ENCODE measurements at places on chromosomes 6 and 20.
A peak's percentile ranks its signal among the peaks of the same experiment; 100 is the strongest.

GRCh38 chr6:28812778-28813569 is 110.8 kb downstream of the TRIM27 start:
- no peak for DNase-seq

DNA sequence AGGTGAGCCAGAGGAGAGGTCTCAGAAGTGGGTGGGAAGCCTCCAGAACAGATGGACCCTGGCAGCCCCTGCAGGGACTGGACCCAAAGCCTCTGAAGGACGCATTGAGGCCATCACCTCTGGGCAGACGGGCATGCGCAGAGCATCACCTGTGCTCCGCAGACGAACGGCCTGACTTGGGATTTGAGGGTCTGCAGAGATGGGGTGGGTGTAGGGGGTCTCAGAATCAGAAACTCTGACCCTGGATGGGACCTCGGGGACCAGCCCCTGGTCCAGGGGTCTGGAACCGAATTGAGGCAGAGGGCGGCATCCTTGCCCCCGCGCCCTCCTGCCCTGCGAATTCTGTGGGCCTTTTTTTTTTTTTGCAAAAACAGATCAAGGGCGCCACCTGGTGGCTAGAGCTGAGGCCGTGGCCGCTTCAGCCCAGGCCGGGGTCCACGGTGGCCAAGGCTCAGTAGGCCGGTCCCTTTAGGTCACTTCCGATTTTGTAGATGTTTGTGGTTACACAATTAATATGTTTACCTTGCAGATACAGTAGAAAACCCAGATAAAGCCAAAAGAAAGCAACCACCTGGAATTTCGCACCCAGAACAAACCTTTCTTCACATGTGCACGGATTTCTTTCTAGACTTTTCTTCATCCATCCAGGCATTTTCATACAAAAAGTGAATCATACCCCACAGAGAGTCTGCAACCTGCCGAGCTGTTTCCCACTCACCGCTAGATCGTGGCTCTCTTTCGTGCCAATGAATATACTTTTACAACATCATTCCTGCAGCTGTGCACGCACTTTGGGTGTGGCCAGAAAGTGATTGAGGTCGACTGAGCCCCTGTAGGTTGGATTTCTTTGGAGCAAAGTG is 25.9 kb downstream of the ZBP1 start:
- DNase-seq, result peak; percentile 40

DNA sequence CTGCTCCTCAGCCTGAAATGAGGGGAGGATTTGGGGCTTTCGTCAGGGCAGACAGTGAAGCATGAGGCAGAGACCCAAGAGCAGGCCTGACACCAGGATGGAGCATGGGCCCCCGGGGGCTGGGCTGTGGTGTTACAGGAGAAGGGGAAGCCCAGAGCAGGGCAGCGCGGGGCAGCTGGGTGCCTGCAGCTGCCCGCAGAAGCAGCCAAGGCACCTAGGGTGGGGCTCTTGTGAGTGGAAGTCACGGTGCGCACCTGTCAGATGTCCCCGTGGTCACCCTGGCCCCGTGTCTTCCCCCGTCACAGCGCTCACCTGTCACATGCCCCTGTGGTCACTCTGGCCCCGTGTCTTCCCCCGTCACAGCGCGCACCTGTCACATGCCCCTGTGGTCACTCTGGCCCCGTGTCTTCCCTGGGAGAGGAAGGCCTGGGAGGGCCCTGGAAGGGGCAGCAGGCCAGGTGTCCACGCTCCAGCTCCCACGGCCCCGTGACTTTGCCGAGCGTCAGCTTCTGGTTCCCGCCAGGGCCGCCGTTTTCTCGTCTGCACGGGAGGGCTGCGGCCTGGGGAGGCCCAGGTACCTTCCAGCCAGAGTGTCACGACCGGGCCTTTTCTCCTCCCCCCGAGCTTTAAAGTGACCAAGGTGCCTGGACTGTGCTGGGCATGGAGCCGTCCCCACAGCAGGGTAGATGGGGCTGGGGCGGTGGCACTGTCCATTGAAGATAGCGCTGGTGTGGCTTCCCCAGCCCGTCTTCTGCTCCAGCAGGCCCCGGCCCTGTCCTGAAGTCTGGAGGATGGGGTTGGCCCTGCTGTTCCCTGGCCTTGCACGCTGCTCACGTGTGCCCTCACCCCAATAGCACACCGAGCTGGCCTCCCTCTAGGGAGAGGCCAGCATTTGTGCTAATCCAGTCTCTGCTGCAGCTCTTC is 9.4 kb downstream of the ARFGAP1 start:
- DNase-seq, result no peak

GRCh38 chr6:165704045-165704748 is 41.2 kb upstream of the PDE10A start:
- no peak for DNase-seq

DNA sequence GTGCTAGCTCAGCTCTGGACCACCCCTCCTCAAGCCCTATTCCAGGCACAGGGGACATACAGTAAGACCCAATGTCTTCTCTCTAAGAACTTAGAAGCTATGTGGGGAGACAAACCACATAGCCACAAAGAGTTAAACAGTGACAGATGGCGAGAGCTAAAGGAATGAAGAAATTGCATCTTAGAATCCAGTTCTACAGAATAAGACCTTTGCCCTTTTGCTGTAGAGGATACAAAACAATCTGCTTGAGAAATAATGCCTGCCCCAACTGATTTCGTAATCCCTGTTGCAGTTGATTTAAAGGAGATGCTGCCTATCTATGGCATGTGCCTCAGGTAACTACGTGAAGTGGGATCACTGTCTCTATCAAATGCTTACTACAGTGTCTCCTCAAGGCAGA is 31.2 kb downstream of the TNFRSF21 start:
- no peak for DNase-seq

DNA sequence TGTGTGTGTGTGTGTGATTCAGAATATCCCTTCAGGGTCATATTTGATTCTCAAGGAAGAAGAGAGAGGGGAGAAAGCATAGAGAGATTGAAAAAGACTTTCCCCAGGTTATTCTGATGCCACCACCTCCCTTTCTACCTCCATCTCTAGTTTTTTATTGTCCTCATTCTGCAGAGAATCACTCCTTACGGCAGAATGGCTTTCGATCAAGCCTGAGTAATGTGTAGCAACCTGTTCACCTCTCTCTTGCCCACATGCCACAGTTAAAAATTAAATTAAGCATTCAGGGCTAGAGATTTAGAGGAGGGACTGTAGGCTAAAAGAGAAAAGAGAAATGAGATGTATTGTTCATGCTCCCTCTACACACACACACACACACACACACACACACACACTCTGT is 18.1 kb downstream of the KLHL32 start:
- DNase-seq, result no peak

DNA sequence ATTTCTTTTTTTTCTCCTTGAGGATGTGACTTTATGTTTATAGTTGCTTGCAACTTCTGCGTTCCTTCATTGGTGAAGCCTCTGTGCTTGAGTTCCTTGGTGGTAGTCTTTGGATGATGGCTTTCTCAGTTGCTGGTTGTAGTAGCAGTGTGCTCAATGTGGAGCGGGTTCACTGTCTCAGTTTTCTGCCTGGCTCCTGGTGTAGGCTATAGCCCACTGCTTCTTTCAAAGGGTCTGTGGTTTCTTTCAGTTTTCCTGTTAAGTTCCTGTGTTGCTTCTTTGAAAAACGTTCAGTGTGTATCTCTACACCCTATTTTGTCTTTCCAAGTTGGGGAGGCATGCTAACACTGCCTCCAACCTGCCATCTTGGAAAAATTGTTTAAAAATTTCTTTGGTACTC is 33.9 kb upstream of the ZBTB24 start:
- DNase-seq, result no peak

DNA sequence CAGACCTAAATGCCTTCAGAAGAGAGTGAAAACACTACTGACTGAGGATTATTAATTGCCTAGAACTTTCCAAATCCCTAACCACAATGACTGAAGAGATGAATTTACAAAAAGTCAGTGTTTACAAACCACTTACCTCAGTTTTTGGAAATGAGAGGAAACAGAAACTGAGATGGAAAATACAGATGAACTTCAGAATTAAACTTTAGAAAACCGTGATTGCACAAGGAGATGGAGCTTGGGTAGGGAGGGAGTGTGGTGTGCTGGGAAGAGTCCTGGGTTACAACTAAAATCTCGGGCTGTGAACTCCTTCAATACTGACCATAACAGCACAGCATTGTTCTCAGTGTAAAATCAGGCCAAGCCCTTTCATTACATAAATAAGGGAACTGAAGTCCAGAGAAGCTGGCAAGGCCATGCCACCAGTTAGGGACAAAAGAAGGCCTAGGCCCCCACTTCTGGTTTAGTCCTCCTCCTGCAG is 4.0 kb downstream of the ELMO2 start:
- peak; percentile 28 for DNase-seq

GRCh38 chr20:50032955-50033666 is 50.3 kb downstream of the SNAI1 start:
- no peak for DNase-seq

DNA sequence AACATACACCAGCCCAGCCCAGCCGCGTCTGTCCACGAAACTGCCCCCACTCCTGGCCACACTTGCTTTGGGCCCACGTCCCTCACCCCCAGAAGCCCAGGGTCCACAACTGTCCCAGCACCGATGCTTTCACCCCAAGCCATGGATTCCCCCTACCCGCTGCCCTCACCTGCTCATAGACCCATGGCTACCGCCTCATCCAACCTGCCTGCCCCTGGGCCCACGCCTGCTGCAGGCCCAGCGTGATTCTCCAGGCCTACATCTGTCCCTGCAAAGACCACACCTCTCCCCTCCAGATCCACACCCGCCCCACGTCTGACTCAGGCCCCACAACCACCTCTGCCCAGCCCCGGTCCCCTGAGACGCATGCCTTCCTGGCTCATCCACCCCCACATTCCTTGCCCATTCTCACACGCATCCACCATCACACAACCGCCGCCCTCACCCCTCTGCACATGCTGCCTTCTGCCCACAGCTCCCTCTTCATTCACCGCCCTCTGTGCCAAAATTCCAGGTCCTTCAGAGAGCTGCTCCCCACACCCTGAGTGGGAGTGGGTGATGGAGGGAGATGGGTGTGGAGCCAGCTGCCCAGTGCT is 86.7 kb downstream of the GRM4 start:
- no peak for DNase-seq

DNA sequence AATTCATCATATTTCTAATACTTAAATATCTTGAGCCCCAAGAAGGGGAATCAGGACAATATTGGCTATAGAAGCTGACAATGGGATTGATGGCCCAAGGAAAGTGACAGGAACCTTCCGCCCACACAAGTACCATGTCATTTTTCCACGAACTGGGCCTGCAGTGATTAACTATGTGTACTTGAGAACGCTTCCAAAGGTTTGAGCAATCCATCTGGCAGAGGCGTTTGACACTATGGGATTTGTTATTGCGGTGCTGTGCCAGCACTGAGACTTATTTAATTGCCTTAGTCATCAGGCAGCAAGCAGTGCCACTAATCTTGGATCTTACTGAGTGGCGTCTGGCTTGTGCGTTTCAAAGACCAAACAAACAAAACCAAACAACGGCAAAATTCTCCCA is 135.6 kb upstream of the UST start:
- DNase-seq, result no peak

- peak; percentile 31 for DNase-seq
Measured at GRCh38 chr6:166418691-166419143, 36.0 kb upstream of the MPC1 start.

- DNase-seq, result no peak
Measured at GRCh38 chr6:79373246-79373645, 138.8 kb upstream of the HMGN3 start.

DNA sequence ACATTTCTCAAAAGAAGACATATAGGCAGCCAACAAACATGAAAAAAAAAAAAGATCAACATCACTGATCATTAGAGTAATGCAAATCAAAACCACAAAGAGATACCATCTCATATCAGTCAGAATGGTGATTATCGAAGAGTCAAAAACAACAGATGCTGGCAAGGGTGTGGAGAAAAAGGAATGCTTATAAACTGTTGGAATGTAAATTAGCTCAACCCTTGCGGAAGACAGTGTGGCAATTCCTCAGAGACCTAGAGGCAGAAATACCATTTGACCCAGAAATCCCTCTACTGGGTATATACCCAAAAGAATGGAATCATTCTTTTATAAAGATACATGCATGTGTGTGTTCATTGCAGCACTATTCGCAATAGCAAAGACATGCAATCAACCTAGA is 303.8 kb upstream of the THEMIS start:
- DNase-seq, result no peak

GRCh38 chr6:3324262-3324942 is 65.7 kb downstream of the PSMG4 start:
- peak; percentile 41 for DNase-seq

DNA sequence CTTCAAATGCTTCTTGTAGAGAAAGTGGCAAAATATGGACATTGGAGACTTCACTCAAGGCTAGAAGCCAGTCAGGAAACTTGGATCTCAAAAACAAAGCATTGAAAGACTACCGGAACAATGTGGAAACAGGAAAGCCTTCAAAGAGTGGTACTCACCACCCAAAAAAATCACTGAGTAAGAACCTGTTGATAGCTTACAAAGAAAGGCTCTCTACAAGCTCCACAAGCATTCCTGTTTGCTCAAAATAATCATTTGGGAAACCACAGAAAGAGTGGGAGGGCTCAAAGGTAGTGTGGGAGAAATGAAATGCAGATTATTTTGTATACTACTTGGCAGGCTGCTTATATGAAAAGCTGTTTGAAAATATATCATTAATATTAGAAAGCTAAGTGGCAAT is 9.5 kb upstream of the DST start:
- no peak for DNase-seq

DNA sequence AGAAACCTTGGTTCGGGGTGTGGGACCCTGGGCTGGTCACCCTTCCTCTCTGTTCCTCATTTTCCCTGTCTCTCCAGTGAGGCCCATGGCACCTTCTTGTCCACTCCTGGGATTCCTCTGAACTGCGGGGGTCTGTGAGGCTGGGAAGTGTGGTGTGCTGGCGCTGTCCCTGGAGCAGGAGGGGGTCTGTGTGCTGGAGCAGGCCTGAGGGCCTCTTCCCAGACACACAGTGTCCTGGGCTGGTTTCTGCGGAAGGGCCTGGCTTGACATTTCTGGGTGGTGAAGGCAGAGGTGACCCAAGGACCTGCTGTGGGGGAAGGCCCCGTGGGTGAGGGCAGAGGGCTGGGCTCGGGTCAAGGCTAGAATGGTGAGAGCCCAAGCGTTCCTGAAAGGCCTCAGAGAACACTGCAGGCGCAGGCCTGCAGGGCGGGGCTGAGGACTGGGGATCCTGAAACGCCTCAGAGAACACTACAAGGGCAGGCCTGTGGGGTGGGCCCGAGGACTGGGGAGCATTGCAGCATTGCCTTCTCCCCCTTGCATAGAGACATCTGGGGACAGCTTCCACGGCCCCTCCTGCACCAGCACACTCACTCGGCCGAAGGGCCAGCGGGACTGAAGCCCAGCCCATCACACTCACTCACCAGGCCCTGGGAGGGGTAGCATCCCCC is 10.6 kb upstream of the BAK1 start:
- no peak for DNase-seq

DNA sequence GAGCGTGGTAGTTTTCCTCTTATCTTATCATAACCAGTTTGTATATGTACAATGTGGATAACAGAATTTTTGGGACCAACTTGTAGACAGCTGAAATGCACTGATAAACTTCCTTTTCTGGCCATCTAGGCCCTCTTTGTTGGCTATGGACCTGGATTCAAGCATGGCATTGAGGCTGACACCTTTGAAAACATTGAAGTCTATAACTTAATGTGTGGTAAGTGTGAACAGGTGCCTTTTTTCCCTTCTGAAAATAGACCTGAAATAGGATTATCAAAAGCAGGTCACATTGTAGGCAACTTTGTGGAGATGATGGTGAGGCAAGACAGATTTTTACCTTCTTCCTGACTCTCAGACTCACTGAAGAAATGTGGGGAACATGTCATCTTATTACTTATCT is 67.8 kb downstream of the ENPP1 start:
- DNase-seq, result no peak

GRCh38 chr6:16827627-16828026 is 66.4 kb upstream of the ATXN1 start:
- DNase-seq, result no peak

- DNase-seq, result no peak
Measured at GRCh38 chr6:29743568-29743967, 20.3 kb downstream of the HLA-F start.
